Fibroblast of skin of back (primary cell): ENCODE measurements at places on chromosomes 7 and 10.

DNA sequence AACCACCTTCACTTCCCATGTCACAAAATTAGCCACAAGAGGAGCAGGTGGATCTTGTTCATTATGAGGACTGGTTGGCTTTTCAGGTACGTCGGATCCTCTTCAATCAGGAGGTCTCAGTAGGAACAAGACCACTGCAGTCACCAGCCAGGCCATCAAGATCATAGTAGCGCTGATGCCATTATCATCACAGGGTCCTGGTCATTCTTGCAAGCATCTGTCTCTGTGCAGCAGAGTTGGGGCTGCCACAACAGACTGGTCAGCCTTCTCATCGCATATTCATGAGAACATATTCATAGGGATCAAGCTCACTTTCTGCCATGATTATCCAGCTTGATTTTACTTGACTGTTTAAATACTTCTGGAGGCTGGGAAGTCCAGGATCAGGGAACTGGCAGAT, 67.1 kb downstream of the ADCYAP1R1 start:
- no peak for DNase-seq

DNA sequence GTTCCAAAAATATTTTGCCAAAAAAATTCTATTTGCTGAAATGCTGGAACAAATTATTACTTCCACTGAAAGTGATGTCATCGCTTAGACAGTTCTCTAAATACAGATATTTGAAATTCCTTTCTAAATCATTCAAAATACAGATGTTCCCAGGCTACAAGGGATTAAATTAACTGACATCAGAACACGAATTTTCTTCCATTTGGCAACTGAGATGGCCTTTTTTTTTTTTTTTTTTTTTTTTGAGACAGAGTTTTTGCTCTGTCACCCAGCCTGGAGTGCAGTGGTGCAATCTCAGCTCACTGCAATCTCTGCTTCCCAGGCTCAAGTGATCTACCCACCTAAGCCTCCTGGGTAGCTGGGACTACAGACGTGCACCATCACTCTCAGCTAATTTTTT, 57.0 kb downstream of the P4HA1 start:
- DNase-seq: peak; percentile 87

- DNase-seq: no peak
Observed at GRCh38 chr10:129727071-129727470, 237.0 kb downstream of the EBF3 start.

- no peak for DNase-seq
Observed at GRCh38 chr10:2543142-2543886, 524.0 kb upstream of the PFKP start.

GRCh38 chr10:120819366-120819765, 31.8 kb upstream of the WDR11 start:
- no peak for DNase-seq

GRCh38 chr7:27921081-27921836, 181.3 kb downstream of the TAX1BP1 start:
- DNase-seq: peak; percentile 83

GRCh38 chr7:99290980-99291607, 18.5 kb downstream of the MYH16 start:
- DNase-seq: no peak

- no peak for DNase-seq
Observed at GRCh38 chr7:26437003-26437532, 145.4 kb downstream of the SNX10 start.

- peak; percentile 20 for DNase-seq
Observed at GRCh38 chr10:35369049-35369611, 32.8 kb downstream of the CCNY start.

- no peak for DNase-seq
Observed at GRCh38 chr10:89310056-89310893, 8.4 kb downstream of the IFIT2 start.

- DNase-seq: no peak
Observed at GRCh38 chr10:76552091-76552873, 1085.3 kb downstream of the KCNMA1 start.

- peak; percentile 93 for DNase-seq
Observed at GRCh38 chr10:104300002-104300735, 31.2 kb downstream of the GSTO2 start.
